ENCODE measurements at places on chromosomes 3 and 15.

DNA sequence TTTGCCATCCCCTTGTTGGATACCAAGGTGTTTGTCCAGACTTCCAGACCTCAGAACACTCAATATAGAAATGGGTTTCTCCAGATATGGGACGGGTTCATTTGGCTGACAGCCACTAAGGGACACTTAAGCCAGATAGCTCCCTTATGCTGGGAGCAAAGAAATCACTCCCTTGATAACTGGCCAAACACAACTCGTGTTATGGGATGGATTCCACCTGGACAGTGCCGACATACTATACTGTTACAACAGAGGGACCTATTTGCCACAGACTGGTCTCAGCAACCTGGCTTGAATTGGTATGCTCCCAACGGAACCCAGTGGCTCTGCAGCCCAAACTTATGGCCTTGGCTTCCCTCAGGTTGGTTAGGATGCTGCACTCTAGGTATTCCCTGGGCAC is 114.0 kb upstream of the PLCL2 start:
- no peak for DNase-seq

DNA sequence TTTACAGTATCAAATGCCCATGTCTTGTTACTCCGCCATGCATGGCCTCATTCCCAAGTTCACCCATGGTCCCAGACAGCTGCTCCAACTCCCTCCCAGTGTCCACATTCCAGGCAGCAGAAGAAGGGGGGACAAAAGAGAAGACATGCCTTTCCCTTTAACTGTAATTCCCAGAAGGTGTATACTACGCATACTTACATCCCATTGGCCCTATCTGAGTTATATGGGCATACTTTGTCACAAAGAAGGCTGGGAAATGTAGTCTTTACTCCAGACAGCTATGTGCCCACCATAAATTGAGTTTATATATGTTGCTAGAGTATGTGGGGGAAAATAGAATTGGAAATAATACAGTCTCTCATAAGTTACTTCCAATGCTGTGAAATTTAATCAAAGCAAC is 70.5 kb downstream of the ERC2 start:
- no peak for DNase-seq

- peak; percentile 28 for DNase-seq
Observed at GRCh38 chr3:45688194-45688881, 858 bp upstream of the SACM1L start.

- no peak for DNase-seq
Observed at GRCh38 chr15:31297575-31298456, 28.8 kb upstream of the KLF13 start.

Data from activated CD4-positive, alpha-beta T cell treated with anti-CD3 and anti-CD28 coated beads for 4 hours (primary cell).